ENCODE measurements at places on chromosomes 5 and 9.

GRCh38 chr5:7844901-7845300 lies 6.0 kb downstream of the CFAP90 start:
- DNase-seq, result no peak

DNA sequence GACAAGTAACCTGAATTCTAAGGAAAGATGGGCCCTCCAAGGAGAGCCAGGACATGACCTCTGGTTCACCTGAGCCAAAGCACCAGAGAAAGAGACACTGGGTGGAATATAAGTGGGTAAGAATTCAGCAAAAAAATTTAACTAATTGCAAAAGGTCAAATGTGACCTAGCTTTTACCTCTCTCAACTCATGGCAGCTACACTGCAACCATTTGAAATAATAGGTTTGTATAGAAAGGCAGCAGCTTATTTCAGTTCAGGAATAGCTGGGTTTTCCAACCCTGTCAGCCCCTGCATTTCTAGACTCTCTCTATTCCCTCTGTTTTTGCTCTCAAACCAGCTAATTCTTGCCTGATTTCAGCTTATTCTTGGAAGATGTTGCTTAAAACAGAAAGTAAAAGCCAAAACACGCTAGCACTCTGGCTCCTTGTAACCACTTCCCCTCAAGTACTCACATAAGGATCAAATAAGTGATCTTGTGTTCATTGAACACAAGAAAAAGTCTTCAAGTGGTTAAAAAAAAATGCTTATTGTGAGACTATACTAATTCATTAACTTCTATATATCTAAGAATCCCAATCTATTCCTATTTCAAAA lies 101.1 kb upstream of the NR4A3 start:
- no peak for DNase-seq

- DNase-seq, result no peak
Observed at GRCh38 chr9:114000671-114001409, 77.3 kb downstream of the AMBP start.

DNA sequence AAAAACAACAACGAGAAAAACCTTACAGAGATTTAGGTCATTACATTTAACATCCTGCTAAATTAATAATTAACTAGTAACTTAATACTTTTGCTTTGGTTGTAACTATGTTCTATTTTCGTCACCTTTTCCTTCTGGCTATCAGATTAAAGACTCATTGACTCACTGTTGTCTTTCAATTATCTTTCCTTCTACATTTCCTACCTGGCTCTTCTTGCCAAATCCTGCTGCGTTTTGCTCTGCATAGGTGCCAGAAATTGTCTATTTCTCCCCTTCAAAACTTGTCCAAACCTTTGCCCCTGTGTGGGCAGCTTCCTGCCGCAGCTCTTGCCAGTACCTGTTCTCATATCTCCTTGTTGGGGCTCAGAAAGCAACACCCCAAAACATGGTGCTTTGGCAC lies 235.5 kb upstream of the ZNF608 start:
- DNase-seq, result no peak

- DNase-seq, result no peak
Observed at GRCh38 chr9:35490155-35490909, 421 bp downstream of the RUSC2 start.

GRCh38 chr5:145979270-145980223 lies 43.2 kb downstream of the SH3RF2 start:
- DNase-seq, result no peak

- no peak for DNase-seq
Observed at GRCh38 chr5:68245319-68245718, 29.8 kb downstream of the PIK3R1 start.

GRCh38 chr9:124259158-124259808 lies 1.5 kb downstream of the NEK6 start:
- DNase-seq, result no peak

DNA sequence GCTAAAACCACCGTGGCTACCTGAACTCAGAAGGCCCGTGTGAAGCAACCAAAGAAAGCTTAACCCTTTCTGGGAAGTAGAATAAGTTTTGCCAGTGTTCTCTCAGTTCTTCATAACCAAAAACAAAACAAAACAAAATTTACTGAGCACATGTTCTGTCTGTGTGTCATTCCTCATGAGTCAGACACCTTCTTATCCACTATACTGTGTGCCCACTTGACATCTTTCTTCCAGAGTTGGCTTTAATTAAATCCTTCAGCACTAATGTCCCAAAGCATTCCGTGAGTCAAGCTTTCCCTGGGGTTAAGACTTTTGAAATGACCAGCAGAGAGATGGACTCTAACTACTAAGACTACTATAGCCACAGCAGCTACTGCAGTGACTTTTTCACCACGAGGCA lies 61.3 kb downstream of the GLIS3 start:
- no peak for DNase-seq

- no peak for DNase-seq
Observed at GRCh38 chr5:143177263-143177983, 226.1 kb downstream of the NR3C1 start.

- no peak for DNase-seq
Observed at GRCh38 chr9:79256691-79257213, 315.0 kb upstream of the TLE4 start.

GRCh38 chr5:54108136-54108535 lies 202.2 kb downstream of the ARL15 start:
- DNase-seq, result no peak

GRCh38 chr5:141883184-141883891 lies 5.1 kb upstream of the PCDH1 start:
- no peak for DNase-seq

DNA sequence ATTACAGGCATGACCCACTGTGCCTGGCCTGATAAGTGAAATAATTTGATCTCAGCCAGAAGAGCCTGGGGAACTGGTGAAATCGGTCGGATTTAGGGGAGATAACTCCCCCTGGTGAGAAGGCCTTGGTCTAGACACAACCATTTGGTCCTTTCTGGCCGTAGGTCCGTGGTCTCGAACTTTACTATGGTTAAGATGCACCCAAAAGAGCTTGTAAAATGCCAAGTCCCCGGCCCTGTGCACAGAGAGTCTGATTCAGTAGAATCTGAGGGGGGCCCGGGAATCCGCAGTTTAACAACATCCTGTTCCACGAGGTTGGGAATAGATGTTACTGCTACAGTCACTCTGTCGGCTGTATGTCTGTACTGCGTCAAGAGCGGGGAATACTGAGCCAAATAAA lies 140.7 kb downstream of the C9orf50 start:
- no peak for DNase-seq

DNA sequence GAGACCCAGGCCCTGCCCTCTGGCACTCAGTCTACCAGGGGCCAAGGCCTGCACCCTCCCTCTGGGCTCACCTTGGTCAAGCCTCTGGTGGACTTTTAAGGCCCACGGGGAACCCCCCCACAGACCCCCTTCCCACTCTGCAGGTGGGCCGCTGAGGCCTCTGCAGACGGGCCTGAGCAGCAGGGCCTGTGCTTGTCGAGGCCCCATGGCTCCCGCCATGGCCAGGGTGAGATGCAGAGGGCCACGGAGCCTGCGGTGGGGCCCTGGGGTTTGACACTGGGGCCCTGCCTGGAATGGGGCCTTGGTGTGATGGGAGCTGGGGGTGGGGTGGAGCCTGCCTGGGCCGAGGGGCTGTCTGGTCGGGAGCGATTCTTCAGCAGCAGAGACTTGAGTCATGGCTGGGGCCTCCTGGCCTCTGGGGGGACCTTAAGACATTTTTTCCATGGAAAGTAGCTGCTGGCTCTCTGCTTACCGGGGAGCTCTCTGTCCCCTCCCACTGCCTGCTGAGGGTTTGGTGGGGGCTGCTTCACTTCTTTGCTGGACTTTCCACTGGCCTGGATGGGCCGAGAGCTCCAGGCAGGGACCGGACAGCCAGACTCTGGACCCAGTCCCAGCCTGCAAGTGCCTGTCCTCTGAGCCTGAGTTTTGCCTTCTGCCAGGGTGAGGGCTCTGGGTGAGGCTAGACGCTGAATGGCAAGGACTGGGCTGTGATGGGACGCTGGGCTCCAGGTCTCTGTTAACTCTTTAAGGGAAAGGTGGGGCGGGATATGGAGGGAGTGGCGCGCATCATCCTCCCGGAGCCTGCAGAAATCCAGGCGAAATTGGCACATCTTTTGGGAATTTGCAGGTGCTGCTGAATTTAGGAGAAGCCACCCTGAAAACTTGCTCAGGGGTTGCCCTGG lies 132.2 kb downstream of the RXRA start:
- no peak for DNase-seq

GRCh38 chr5:178532666-178533065 lies 57.5 kb downstream of the COL23A1 start:
- DNase-seq, result no peak

- DNase-seq, result no peak
Observed at GRCh38 chr9:119884438-119884837, 515.2 kb upstream of the BRINP1 start.

DNA sequence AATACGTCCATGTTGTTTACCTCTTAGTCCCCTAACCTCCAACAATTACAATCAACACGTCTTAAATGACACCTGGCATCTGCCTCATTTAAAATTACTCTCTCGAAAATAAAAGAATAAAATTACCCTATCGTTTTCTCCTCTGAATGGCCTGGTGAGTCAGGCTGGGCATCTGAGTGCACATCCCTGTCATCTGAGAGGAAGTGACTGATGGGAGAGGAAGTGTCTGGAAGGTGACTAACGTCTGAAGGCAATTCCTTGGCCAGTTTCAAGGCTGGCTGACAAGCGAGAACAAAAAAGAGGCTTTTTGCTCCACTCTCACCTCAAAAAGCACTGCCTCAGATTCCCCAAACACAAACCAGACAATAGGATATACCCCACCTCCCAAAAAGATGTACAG lies 57.7 kb downstream of the MAPKAP1 start:
- DNase-seq, result no peak

GRCh38 chr9:121704281-121704680 lies 52.8 kb downstream of the DAB2IP start:
- DNase-seq, result no peak

- no peak for DNase-seq
Observed at GRCh38 chr9:114790521-114790920, 15.3 kb downstream of the TNFSF15 start.

- no peak for DNase-seq
Observed at GRCh38 chr5:139422307-139422893, 16.9 kb downstream of the DNAJC18 start.

GRCh38 chr5:156927545-156927944 lies 35.5 kb downstream of the TIMD4 start:
- DNase-seq, result no peak

- DNase-seq, result no peak
Observed at GRCh38 chr5:139962445-139962844, 80.7 kb downstream of the NRG2 start.

DNA sequence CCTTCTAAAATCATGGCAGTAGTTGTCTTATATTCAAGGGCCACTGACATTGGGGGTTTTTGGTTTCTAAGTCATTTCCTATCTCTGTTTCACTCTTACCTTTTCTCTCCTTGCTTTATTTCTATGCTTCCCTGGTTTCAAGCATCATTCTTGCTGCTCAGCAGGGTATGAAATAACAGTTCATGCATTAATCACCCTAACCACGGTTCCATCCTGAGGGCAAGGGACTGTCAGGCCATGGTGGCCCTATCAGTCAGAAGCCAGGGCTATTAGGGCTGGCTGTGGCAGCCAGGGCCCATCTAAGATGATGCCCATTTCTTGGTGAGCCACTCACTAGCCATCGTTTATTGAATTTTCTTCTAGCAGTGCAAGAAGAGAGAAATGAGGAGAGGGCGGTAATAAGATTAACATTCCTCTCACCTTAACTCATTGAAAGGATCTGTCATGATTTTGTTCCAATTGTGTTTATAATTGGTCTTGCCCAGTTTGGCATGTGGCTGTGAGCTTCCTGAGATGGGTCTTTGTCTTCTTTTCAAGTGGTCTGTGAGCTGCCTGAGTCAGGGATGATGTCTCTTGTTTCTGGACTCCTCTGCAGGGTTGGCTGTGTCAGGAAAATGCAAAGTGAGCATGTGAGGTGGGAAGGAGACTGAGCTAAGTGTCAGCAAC lies 45.2 kb downstream of the CYSTM1 start:
- DNase-seq, result no peak

GRCh38 chr9:20788526-20789451 lies 104.7 kb downstream of the FOCAD start:
- no peak for DNase-seq

- DNase-seq, result no peak
Observed at GRCh38 chr5:127440831-127441230, 76.6 kb upstream of the PRRC1 start.

DNA sequence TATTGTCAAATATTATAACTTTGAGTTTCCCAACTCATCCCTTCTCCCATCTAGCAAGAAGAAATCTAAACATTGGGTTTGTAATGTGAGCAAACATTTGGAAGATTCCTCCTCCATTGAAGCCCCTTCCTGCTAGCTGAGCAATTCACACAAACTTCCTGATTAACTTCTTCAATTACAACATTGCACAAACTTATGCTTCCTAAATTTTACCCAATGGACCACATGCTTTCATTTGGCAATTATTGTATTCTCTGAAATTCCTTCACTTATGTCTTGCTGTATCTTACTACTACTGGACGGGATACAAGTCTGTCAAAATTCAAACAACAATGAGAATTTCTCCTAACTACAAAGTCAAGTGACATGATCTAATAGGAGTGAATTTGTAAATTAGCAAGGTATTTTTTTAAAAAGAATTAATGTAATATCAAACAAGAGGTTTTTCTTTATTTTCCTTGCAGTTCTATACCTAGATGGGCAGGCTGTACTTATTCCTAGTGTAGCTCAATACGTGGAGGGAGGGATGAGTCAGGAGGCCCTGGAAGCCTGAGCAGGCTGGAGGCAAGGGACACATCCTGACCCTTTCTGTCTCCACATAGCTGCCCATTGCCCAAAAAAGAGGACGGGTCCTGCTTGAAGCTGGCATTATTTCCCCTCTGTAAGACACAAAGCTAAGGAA lies 11.8 kb upstream of the IFNW1 start:
- DNase-seq, result no peak

- no peak for DNase-seq
Observed at GRCh38 chr9:18124760-18125159, 349.2 kb upstream of the ADAMTSL1 start.

DNA sequence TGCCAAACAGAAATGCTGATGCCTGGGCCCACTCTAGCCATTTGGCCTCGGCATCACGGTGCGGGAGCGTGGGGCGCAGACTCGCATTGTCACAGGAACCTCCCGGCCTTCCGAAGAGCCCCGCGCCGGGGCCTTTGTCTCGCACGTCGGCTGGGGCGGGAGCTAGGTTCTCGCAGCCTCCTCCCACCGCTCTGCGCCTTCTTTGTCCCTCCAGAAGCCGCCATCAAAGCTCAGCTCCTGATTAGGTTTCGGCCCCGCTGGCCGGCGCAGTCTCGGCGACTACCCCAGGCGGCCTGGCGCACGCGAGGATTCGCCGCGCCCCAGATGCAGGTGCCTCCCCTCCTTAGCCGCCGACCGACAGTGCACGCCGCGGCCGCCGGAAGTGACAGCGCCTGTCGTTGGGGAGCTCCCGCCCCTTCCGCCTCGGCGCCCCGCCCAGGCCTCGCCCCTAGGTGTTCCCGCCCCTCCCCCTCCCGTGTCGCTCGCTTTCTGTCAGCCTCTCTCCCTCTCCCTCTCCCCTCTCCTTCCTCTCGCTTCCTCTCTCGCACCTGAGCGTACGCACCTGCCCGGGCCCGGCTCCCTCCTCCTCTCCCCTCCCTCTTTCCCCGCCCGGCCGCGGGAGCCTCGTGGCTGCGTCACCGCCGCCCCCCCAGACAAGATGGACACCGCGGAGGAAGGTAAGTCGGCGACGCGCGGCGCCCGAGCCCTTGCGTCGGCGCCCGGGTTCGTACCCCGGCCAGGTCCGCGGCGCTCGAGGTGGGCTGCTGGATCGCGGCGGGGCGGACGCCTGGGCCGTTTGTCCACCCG lies at the start of gene MARCHF6:
TSS of gene MARCHF6 (plus strand) at position 455 of the 807 bp plus-strand sequence. CDS start at position 659, 204 bp downstream.
- DNase-seq, result peak; percentile 87

All from stimulated activated CD8-positive, alpha-beta memory T cell treated with anti-CD3 and anti-CD28 coated beads, Interleukin-7, amount 100 ng/mL, for 1 hour (primary cell).